Hindlimb muscle (tissue), 1 donor: ENCODE measurements at places on chromosomes 12 and 14.

GRCh38 chr12:87758271-87758670, 270.9 kb downstream of the C12orf50 start:
- no peak for DNase-seq

DNA sequence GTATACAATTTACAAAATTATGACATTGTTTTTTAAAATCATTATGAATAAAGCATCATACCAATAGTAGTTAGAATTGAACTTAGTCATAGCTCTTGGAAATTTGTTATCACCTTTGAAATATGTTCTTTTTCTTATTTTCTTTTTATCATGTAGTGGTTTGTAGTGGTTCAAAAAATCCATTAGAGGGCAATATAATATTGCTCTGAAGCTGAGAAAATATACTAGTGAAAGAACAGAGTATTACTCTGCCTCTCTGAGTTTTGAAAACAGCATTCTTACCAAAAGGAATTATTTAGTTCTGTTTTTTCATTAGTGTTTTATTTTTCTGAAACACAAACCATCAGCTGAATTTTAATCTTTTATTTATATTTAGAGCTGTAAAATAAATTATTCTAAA, 76.2 kb downstream of the PDZRN4 start:
- DNase-seq: no peak

DNA sequence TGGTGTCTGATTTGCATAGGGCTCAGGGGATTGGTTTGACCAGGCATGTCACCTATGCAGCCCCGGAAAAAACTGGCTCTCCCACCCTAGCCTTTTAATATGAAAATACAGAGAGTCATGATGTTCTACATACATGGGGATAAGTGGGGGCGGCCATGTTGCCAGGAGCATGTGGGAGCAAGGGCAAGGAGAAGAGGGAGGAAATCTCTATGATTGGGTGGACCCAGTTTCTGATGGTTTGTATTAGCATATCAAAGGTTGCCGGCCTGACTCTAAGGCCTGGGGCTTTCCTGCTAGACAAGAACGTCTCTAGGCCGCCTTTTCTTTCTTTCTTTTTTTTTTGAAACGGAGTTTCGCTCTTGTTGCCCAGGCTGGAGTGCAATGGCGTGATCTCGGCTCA, 123.4 kb upstream of the CPSF6 start:
- DNase-seq: no peak

DNA sequence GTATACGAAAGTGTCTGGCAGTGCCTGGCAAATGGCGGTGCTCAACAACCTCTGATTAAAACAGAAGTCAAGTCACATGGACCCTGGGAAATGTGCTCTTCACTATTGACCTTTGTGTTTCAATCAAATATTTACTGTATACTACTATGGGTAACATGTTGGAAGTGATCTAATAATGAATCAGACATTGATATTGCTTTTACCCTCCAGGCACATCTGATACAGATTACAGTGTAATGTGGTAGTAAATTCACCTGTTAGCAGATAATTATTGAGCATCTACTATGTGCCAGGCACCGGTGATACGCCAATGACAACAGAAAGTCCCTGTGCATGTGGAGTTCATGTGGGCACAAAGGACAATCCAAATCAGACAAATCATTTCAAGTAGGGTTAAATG, 63.1 kb downstream of the STON2 start:
- no peak for DNase-seq

DNA sequence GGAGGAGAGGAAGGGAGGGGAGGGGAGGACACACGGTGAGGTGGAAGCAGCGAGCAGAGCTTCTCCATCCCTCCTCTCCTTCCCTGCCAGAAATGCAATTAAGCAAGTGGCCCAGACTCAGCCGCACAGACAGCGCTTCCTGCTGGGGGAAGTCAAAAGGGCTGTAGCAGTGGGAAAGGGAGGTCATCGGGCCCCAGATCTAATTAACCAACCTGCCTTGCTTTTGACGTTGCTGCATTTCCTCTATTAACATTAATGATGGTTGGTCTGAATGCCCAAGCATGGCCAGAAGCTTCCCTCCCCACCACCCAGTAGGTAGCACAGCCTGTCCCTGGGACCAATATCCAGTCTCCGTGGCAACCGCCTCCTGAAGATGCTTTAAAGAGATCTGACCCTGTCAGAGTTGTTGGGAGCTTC, 4.6 kb upstream of the NGB start:
- DNase-seq: no peak

GRCh38 chr12:116261525-116262100, 15.9 kb downstream of the MED13L start:
- no peak for DNase-seq

DNA sequence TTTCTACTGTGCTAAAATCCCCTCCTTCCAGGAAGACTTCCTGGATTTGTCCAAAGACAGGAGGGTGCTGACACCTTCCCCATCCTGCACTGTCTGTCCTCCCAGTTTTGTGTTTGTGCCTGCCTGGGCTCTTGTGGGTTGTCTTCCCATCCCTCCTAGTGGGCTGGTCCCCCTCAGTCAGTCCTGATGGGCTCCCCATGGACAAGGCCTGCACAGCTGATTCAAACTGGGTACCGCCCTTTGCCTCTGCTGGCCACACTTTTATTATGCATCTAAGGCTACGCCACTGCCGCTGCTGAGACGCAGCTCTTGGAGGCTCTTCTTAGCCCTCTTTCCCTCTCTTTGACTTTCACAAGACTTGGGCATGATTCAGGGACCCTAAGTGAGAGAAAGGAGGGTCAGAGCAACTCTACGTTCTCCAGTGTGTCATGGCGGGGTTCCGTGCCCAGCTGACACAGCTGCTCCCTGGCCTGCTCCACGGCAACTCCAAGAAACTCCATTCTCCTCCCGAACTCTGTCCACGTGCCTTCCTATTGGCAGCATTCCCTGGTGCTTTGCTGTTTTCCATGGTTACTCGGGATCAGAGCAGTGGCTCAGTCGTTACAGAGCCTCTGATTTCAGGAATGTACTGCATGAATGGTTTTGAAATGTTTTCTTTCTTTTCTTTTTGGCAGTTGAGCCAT, 3.8 kb upstream of the KRT85 start:
- DNase-seq: peak; percentile 83

GRCh38 chr14:90871605-90872233, 55.5 kb upstream of the TTC7B start:
- DNase-seq: peak; percentile 32
